ENCODE measurements at places on chromosomes 1 and 21. TPM values are rescaled to one million over a fixed set of nuclear protein-coding genes. Genes with fewer than 3 reads are reported as not detected.

DNA sequence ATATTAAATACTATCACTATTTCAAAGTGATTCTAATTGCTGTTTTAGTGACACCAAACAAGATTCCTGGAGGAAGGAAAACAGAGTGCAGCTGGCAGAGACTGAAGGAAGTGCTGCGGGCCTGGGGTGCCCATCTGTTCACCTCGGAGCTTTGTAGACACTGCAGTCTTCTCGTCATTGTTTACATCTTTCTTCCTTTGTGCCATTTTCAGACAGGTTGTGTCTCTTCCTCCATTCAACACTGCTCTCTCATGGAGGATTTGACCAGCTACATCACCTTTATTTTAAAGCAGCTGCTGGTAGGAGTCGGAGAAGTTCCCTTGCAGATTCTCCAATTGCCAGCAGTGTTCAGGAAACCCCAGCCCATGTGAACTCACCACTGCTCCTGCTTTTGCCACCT is 37.3 kb downstream of the ABCA4 start:
- no peak for DNase-seq
- no peak overlapping the region for H3K4me3 ChIP-seq
- peaks cover 13% of the 10 kb centered on the region for H3K27me3 ChIP-seq
- no peak overlapping the region for H3K27ac ChIP-seq
- no peaks in the 10 kb centered on the region for H3K4me1 ChIP-seq
- no peaks in the 10 kb centered on the region for H3K36me3 ChIP-seq

DNA sequence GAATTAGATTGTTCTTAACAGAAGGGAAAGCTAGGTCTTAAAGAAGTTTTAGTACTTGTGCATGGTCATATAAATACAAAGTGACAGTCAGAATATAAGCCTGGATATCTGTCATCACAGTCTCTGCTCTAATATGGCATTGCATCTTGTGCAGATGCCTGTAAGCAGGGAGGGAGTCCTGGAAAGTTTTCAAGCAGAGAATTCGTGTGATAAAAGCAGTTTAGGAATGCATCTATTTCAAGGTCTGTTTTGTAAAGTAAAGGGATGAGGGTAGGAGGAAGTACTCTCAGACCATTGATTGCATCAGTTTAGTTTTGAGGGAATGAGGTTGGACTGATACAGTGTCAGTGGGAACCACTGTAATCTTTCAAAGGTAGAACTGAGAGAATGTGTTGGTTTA is 30.6 kb downstream of the IARS2 start:
- no peak overlapping the region for H3K27ac ChIP-seq
- no peaks in the 10 kb centered on the region for H3K27me3 ChIP-seq
- DNase-seq: no peak

- H3K27me3 ChIP-seq: no peaks in the 10 kb centered on the region
- no peaks in the 10 kb centered on the region for H3K36me3 ChIP-seq
- H3K4me3 ChIP-seq: no peak overlapping the region
- H3K4me1 ChIP-seq: no peaks in the 10 kb centered on the region
Observed at GRCh38 chr1:2866422-2867086, 65.1 kb upstream of the TTC34 start.

- peak; percentile 39 for DNase-seq
- no peak overlapping the region for H3K4me3 ChIP-seq
- no peak overlapping the region for H3K27ac ChIP-seq
- H3K27me3 ChIP-seq: peaks cover 6% of the 10 kb centered on the region
Observed at GRCh38 chr1:204366759-204367158, 7.0 kb upstream of the PLEKHA6 start.

The SPRR2E gene
- not detected for total RNA-seq

The CYP4A22 gene
- not detected for total RNA-seq
